Globus pallidus (tissue), 1 donor: ENCODE measurements at places on chromosomes 5 and 9.

GRCh38 chr9:121240472-121241135 lies 27.4 kb upstream of the GSN start:
- no peak for DNase-seq

- no peak for DNase-seq
These were observed 15.6 kb downstream of the PTGS1 start for GRCh38 chr9:122386311-122386872.

- no peak for DNase-seq
These were observed 1.4 kb downstream of the MZB1 start for GRCh38 chr5:139388198-139388821.

DNA sequence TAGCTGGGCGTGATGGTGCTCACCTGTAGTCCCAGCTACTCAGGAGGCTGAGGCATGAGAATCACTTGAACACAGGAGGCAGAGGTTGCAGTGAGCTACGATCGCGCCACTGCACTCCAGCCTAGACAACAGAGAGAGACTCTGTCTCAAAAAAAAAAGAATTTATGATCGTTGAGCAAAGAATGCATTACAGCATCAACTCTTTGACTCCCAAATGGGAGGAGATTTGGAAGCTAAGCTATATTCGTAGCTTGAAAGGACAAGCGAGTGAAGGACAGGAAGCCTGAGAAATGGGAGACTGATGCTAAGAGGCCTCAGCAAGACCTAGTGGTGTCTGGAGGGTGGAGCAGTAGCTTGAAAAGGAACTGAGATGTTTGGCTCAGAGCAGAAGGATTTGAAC lies 10.3 kb upstream of the CCIN start:
- DNase-seq = no peak

DNA sequence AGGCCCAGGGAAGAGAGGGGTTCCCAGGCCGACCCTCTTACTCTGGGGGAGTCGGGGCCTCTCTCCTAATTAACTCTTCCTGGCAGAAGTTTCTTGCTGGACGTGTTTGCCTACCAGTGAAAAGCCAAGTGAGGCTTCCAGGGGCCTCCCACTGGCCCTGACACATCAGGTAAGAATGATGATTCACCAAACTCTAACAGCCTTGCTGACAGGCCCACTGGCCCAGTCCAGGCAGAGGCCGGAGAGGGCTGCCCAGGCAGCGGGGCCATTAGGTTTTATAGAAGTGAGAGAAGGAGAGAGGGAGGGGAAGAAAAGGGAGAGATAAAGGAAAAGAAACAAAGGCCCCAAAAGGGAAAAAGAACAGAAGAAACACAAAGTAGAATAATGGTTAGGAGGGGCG lies 50.8 kb upstream of the FOXE1 start:
- no peak for DNase-seq

GRCh38 chr5:101045689-101046088 lies 142.6 kb upstream of the ST8SIA4 start:
- no peak for DNase-seq

DNA sequence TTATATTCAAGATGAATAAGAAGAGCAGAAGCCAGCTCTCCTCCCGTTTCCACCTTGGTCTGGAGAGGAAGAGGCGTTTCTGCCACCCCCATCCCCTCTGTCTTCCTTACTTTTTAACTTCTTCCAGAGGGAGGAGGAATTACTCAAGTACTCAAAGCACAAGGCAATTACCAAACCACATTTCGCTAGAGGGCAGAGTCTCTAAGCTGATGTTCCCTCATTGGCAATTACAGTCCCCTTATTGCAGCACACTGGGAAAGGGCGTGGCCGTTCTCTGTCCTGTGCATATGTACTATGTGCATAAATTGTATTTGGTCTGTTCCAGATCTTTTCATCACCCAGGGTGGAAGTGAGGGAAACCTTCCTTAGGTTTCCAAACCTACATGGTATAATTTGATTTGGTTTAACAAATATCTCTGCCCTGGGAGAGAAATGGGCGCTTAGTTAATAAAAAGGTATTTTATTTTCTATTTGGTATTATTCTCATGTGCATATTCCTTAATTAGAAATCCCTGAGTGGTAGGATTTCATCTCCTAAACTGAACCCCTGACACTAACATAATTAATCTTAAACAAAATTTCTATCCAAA lies 29.8 kb upstream of the ALDOB start:
- DNase-seq = peak; percentile 81

GRCh38 chr5:180600554-180601041 lies 9.3 kb upstream of the SCGB3A1 start:
- DNase-seq = no peak

GRCh38 chr9:20562051-20562450 lies 60.2 kb downstream of the MLLT3 start:
- DNase-seq = no peak

- no peak for DNase-seq
These were observed 101.8 kb downstream of the PJA2 start for GRCh38 chr5:109307951-109308350.

DNA sequence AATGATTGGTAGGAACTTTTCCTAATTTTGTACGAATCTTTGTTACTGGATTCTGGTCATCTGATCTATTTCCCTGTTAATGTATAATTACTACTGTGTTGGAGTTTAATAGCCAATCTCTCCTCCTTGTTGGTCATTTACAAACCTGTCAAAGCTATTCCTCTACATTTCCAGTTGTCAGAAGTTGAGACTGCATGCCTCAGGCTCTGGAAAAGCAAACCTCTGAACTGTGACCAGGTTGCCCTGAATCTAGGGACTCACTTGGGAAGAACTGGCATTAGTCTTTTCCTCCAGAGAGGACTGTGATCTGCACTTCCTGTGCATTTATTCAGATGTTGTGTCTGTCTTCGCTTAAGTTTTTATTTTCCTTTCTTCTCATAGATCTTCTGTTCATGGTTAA lies 16.1 kb downstream of the PDLIM4 start:
- no peak for DNase-seq

- no peak for DNase-seq
These were observed 59.4 kb upstream of the GNA14 start for GRCh38 chr9:77707383-77708063.

- DNase-seq = no peak
These were observed 73.6 kb upstream of the ALDH1B1 start for GRCh38 chr9:38318759-38319495.

DNA sequence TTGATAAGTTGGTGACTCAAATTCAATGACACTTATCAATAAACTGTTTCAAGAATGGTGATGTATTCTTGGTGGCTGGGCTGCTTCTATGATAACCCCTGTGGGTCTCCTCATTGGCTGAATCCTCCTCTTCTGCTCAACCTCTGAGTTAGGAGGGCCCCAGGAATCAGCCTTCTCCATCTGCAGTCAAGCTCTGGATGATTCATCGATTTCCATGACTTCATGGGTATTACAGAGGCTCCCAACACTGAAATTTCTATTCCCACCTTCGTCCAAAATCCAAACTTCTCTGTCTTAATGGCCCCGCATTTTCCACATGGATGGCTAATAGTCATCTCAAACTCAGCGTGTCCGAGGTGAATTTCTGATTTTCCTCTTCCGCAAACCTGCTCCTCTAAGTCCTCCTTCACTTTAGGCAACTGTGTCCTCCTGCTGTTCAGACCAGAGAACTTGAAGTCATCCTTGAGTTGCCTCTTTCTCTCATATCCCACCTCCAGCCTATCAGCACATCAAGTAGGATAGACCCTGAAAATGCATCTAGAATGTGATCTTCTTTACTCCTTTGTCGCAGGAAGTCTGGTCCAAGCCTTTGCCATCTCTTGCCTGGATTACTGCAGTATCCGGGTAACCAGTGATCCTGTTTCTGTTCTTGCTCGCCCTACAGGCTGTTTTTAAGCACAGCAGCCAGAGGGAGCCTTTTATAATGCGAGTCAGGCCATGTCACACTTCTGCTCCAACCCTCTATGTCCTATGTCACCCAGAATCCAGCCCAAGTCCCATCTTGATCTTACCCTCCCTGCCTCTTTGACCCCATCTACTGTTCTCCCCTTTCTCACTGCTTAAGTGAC lies 41.4 kb upstream of the IL7R start:
- no peak for DNase-seq

GRCh38 chr5:126736141-126736540 lies 40.8 kb upstream of the LMNB1 start:
- DNase-seq = no peak

DNA sequence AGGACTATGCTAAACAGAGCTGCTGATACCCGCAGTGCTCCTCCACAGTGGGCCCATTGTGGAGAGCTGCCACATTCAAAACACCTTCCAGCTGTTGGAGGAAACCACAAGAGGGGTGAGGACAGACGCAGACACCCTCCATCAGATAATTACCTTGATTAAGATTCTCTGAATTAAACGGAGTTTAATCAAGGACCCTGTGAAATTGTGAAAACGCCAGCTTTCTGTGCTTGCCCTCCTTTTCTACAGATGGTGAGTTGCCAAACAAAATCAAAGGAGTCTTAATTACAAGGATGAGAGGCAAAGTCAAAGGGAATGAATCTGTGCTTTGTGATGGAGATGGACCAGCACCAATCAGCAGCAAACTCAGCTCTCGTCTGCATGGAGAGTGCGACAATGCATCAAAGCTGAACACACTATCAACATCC lies 596.1 kb downstream of the ELAVL2 start:
- DNase-seq = peak; percentile 11

GRCh38 chr5:109685916-109686315 lies 3.8 kb upstream of the MAN2A1 start:
- DNase-seq = no peak
